ENCODE measurements at places on chromosomes 16 and 17.
A peak's percentile ranks its signal among the peaks of the same experiment; 100 is the strongest.

DNA sequence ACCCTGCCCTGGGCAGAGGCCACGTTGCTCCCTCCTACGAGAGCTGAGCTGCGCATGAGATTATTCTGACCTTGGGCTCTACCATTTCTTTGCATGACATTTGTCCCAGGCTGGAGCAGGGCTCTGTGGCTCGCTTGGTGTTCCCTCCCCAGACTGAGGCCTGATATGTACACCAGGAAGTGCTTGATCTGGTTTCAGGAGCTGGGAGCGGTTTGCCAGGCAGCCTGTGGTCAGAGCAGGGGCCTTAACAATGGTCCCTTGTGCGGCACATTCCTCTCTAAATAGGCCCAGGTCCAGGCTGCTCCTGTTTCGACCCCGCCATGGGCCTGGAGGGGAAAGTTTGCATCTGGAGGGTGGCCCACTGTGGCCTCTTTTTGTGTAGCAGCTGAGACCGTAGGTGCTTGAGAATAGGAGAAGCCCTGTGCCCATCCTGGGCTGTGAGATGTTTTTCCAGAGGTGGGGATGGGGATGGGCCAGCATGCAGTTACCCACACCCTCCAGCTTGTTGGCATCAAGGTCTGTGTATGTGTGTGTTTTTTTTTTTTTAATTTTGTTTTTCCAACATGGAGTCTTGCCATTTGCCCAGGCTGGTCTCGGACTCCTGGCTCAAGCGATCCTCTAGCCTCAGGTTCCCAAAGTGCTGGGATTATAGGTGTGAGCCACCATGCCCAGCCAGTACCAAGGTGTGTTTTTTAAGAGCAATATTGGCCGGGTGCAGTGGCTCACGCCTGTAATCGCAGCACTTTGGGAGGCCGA lies 253.9 kb downstream of the SEC14L1 start:
- DNase-seq = no peak

DNA sequence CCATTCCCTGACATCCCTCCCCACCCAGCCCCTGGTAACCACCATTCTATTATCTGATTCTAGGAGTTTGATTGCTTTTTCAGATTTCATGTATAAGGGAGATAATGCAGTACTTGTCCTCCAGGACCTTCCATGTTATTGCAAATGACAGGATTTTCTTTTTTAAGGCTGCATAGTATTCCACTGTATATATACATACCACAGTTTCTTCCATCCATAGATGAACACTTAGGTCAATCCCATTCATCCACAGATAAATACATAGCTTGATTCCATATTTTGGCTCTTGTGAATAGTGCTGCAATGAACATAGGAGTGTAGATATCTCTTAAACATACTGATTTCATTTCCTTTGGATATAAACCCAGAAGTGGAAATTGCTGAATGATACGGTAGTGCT lies 183.3 kb downstream of the CEP112 start:
- no peak for DNase-seq

DNA sequence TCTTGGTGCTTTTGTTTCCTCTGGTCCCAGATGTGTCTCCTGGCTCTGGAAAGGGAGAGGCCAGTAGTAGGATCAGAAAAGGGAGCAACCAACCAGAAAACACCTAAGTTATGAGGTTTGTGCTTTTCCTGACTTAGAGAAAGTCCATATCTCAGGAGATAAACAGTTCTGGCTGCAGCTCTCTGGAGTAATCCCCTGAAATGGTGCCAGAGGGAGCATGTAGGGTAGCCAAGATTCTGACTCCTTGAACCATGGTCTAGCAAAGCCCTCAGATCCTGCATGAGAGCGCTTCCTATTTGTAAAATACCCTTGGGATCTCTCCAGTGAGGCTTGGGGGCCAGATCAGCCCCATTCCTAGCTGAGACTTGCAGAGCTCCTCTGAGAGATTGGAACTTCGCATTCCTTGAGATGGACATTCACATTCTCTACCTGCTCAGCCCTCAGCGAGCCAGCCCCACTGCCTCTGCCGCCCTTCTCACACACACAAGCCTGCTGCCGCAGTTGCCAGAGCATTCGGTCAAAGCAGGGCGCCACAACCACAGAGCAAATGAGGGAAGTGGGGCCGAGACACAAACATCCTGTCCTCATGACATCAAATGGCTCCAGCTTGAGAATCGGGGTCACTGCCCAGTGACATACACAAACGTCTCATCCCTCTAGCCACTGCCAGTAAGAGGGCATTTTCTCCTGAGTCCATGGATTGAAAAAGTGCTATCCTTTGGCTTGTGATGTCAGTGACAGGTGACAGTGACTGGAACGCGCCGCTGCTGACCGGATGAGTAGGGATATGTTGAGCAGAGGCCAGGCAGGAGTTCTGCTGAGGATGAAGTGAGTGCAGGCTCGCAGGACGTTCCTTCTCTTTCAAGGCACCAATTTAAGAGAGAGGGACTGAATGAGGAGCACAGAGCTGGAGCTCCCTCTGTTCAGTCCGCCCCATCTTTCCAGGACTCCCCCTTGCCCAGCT lies 5.0 kb downstream of the ABHD15 start:
- no peak for DNase-seq

DNA sequence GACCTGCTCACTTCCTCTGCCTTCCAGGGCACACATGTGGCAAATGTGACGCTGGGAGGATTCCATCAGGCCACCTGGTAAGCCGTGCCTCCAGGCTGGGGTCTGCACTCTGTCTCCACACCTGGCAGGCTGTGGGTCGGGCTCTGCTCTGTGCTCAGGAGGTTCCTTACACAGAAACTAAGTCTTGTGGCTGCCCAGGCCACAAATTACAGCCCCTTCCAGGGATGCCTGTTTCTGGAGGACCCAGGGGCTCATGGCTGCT lies 58.2 kb downstream of the RMI2 start:
- no peak for DNase-seq

DNA sequence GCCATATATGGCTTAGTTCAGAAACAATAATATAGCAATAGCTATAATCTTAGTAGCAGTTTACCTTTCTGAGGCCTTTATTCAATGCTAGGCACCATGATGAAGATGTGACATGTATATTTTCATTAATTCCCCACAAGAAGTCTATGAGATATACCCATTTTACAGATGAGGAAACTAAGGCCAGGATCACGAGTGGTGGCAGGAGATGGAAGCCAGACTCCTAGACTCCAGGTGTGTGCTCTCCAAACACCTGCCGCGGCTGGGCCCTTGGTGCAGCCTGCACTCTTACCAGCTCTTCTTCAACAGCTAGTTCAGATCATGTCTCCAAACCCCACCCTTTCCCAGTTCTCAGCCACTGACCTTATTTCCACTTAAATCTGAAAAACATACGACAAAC lies 15.2 kb downstream of the NXPH3 start:
- DNase-seq = no peak

DNA sequence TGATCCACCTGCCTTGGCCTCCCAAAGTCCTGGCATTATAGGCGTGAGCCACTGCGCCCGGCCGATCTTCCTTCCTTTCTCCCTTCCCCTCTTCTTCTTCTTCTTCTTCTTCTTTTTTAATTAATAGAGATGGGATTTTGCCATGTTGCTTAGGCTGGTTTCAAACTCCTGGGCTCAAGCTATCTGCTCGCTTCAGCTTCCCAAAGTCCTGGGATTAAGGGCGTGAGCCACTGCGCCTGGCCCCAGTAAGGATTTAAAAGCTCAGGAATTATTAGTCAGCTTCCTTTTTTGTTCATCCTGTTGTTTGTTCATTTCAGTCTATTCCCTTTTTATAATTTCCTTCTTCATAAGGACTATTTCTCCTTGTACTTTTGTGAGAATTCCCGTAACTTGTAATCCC lies 32.7 kb upstream of the LRRC37A start:
- DNase-seq = no peak

- DNase-seq = no peak
These were observed 73.0 kb upstream of the NKD1 start for GRCh38 chr16:50475170-50475569.

- peak; percentile 94 for DNase-seq
These were observed 25.0 kb downstream of the RMI2 start for GRCh38 chr16:11370084-11370931.

- no peak for DNase-seq
These were observed 88.2 kb downstream of the TBC1D16 start for GRCh38 chr17:79947351-79948031.

DNA sequence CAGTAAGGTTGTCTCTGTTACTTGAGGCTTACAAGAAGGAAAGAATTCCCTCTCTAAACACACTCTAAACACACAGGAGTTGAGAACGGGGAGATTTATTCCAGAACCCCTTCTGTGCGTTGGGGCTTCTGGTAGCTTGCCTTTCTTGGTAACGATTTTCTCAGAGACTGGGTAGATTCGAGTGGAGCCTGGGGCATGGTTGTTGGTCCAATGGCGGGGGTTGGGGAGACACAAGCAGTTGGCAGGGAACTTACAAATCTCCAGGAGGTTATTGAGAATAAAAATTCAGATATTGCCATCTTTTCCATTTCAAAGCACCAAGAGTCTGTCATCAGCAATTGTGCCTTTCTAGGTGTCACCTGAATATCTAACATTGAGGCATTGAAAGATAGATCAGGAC lies 251.7 kb downstream of the CDH13 start:
- DNase-seq = no peak

- no peak for DNase-seq
These were observed 66.1 kb downstream of the GTF3C1 start for GRCh38 chr16:27483624-27484023.

- DNase-seq = peak; percentile 64
These were observed 9.2 kb downstream of the MPV17L start for GRCh38 chr16:15404792-15405191.

DNA sequence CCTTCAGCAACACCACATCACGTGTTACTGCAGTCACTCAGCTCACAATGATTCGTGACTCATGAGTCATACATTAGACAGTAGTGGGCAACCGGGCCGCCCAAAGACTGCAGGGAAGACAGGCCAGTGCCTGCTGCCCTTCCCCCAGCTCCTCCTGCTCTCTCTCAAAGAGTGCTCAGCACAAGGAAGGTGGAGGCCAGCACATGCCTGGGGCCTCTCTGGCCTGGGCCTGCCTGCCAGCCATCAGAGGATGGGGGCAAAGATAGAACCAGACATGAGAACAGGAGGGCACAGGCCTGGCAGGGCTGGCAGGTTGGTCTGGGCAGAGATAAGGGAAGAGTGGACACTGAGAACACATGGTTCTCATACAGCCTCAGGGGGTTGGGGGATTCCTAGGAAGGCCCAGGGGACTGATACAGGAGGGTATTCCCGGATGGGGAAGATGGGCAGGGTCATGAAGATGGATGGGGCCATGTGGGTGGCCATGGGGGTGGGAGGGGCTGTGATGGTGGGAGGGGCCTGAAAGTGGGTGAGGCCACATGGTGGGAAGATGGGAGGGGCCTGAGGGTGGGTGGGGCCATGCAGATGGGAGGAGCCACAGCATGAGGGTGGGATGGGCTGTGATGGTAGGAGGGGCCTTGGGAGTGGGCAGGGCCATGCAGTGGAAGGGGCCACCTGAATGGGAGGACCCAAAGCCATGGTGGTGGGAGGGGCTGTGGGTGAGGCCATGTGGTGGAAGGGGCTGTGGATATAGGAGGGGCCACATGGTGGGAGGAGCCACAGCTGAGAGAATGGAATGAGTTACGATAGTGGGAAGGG lies 29.0 kb downstream of the KATNB1 start:
- peak; percentile 92 for DNase-seq

Measured in renal cortical epithelial cell (primary cell).